ENCODE measurements at places on chromosomes 3 and 15. TPM values are rescaled to one million over a fixed set of nuclear protein-coding genes. Genes with fewer than 3 reads are reported as not detected.

ISLR2 gene
- 1.7 TPM for total RNA-seq

VWA5B2 gene
- total RNA-seq = 0.40 TPM

GATA2 gene
- 2.6 TPM for total RNA-seq

GOLGA8J gene
- 0.13 TPM for total RNA-seq

SV2B gene
- total RNA-seq = 0.56 TPM

SMCO1 gene
- total RNA-seq = not detected

GOLGA6L4 gene
- 2.8 TPM for total RNA-seq

SLC38A3 gene
- total RNA-seq = 22.6 TPM

COLQ gene
- 0.27 TPM for total RNA-seq

FAM227B gene
- total RNA-seq = 6.1 TPM

ANKRD34C gene
- not detected for total RNA-seq

ROPN1 gene
- not detected for total RNA-seq

RAB8B gene
- total RNA-seq = 40.5 TPM

GRCh38 chr3:129121016-129121791 is 400 bp downstream of the RAB43 start:
- H3K27ac ChIP-seq = peak overlapping the region; percentile 87
- H3K4me3 ChIP-seq = peak overlapping the region; percentile 63
- no peaks in the 10 kb centered on the region for H3K36me3 ChIP-seq
- H3K4me1 ChIP-seq = peaks cover 40% of the 10 kb centered on the region
- DNase-seq = peak; percentile 46
- H3K27me3 ChIP-seq = no peaks in the 10 kb centered on the region

DNA sequence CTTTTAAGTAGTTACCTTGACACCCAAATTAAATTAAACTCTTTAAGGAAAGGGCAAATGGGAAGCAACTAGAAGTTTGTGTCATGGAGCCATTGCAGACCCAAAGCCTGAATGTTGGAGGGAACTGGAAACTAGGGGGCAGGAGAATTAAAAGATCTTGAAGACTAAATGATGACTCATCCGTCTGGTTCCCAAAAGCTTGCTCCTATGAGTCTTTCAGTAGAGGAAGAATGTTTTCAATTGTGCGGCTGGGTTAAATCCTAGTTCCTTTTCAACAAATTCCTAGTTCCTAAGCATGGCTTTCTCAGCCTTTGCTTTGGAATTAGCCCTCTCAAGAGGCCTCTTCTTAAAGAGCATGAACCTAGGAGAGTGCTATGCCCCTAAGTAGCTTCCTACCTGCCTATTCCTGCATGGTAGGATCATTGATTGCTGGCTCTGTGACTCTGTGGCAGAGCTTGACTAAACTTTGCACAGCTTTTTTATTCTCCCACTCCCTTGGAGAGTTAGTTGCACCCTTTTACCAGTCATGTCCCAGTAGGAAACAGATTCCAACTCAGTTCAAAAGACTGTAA is 17.7 kb downstream of the CLEC3B start:
- H3K36me3 ChIP-seq = no peaks in the 10 kb centered on the region
- H3K4me1 ChIP-seq = no peaks in the 10 kb centered on the region
- H3K27ac ChIP-seq = no peak overlapping the region
- no peaks in the 10 kb centered on the region for H3K27me3 ChIP-seq

DNA sequence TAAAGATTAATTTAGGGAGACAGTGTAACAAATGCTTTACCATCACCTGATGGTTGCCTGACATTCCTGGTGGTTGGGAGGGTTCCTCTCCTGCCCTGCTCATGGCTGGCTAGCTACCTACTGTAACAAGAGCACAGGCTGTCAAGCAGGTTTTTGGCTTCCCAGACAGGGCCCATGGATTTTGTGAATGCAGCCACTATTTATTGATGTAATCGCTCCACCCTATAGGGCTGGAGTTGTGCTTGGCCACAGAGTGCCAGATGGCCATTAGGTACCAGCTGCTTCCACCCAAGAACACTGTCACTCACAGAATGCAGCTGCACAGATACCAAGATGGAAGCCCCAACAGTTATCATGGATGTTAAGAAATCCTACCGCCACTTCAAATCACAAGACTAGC is 31.0 kb upstream of the KLHL25 start:
- no peak for DNase-seq
- H3K27ac ChIP-seq = no peak overlapping the region
- H3K36me3 ChIP-seq = no peaks in the 10 kb centered on the region
- no peak overlapping the region for H3K4me3 ChIP-seq
- no peaks in the 10 kb centered on the region for H3K4me1 ChIP-seq
- H3K27me3 ChIP-seq = no peaks in the 10 kb centered on the region

DNA sequence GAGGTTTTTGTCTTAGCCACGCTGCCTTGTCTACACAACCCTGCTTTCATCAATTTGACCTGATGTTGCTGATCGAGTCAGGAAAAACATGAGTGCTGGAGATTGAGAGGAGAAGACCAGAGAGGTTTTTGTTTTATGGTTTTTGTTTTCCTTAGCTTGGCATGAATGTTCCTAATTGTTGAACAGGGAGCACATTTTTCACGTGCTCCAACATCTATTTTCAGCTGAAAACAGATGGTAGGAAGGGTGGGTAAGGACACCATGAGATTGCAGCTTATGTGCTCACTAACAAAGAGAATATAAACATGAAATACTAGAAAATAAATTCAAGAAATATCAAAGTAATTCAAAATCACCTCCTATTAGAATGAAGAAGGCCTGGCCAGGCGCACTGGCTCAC is 79.9 kb upstream of the LMCD1 start:
- H3K4me3 ChIP-seq = no peak overlapping the region
- no peaks in the 10 kb centered on the region for H3K36me3 ChIP-seq
- DNase-seq = no peak
- H3K27me3 ChIP-seq = no peaks in the 10 kb centered on the region

GRCh38 chr3:16897254-16897926 is 12.6 kb downstream of the PLCL2 start:
- no peaks in the 10 kb centered on the region for H3K36me3 ChIP-seq
- H3K27me3 ChIP-seq = no peaks in the 10 kb centered on the region
- H3K27ac ChIP-seq = peak overlapping the region; percentile 63

DNA sequence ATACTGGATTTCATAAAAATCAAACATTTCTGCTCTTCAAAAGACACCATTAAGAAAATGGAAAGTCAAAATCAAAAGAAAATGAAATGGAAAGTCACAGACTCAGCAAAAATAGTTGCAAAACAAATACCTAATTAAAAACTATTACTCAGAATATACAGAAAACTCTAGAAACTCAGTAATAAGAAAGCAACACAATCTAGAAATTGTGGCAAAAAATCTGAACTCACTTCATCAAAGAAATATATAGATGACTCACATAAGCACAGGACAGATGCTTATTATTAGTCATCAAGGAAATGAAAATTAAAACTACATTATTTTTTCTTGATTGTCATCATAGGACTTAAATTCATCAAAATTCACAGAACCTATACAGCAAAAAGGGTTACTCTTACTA is 430.0 kb downstream of the SHQ1 start:
- H3K27ac ChIP-seq = no peak overlapping the region
- H3K36me3 ChIP-seq = no peaks in the 10 kb centered on the region
- H3K27me3 ChIP-seq = no peaks in the 10 kb centered on the region

- H3K36me3 ChIP-seq = no peaks in the 10 kb centered on the region
- H3K4me3 ChIP-seq = no peak overlapping the region
- peaks cover 33% of the 10 kb centered on the region for H3K4me1 ChIP-seq
- no peak for DNase-seq
- no peaks in the 10 kb centered on the region for H3K27me3 ChIP-seq
- peak overlapping the region; percentile 35 for H3K27ac ChIP-seq
Observed at GRCh38 chr15:98942431-98942830, 65.2 kb downstream of the PGPEP1L start.

DNA sequence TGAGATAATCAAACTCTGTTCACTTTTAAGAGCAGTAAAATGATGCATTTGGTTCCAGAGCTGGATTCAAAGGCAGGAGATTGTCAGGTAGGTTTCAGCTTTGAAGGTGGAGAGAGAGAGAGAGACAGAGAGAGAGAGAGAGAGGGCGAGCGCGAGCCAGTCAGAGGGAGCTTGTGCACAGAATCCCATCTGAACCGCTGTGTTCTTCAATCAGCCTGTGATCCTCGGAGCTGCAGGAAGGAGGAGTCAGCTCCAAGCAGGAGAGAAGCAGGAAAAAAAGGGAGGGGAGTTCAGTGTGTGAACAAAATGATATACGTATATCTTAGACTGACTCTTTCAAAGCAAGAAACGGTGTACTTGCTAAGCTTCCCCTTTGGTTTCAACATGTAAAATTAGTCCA is at the start of gene GPR149:
Gene GPR149, minus strand, starts transcription at position 177 of the 400 bp plus-strand sequence. CDS start 575 bp downstream, outside the sequence.
- DNase-seq = peak; percentile 60
- H3K36me3 ChIP-seq = no peaks in the 10 kb centered on the region
- peaks cover 64% of the 10 kb centered on the region for H3K27me3 ChIP-seq
- no peak within 1 kb of the TSS for H3K27ac ChIP-seq
- peak within 1 kb of the TSS; percentile 43 for H3K4me3 ChIP-seq
- peaks cover 24% of the 10 kb centered on the region for H3K4me1 ChIP-seq

- no peaks in the 10 kb centered on the region for H3K4me1 ChIP-seq
- no peak for DNase-seq
- no peaks in the 10 kb centered on the region for H3K27me3 ChIP-seq
- no peak overlapping the region for H3K4me3 ChIP-seq
- no peaks in the 10 kb centered on the region for H3K36me3 ChIP-seq
Observed at GRCh38 chr15:43868406-43868805, 41.6 kb downstream of the WDR76 start.

- H3K4me1 ChIP-seq = peaks cover 8% of the 10 kb centered on the region
- DNase-seq = no peak
- H3K36me3 ChIP-seq = no peaks in the 10 kb centered on the region
- no peaks in the 10 kb centered on the region for H3K27me3 ChIP-seq
Observed at GRCh38 chr3:56862352-56863062, 60.8 kb upstream of the ARHGEF3 start.

GRCh38 chr3:13280811-13281506 is 139.2 kb downstream of the NUP210 start:
- H3K4me3 ChIP-seq = no peak overlapping the region
- no peaks in the 10 kb centered on the region for H3K4me1 ChIP-seq
- peaks cover 40% of the 10 kb centered on the region for H3K27me3 ChIP-seq
- no peak overlapping the region for H3K27ac ChIP-seq

GRCh38 chr3:105316331-105316730 is 50.4 kb upstream of the ALCAM start:
- no peak overlapping the region for H3K27ac ChIP-seq
- no peaks in the 10 kb centered on the region for H3K27me3 ChIP-seq
- no peak overlapping the region for H3K4me3 ChIP-seq
- H3K36me3 ChIP-seq = no peaks in the 10 kb centered on the region

DNA sequence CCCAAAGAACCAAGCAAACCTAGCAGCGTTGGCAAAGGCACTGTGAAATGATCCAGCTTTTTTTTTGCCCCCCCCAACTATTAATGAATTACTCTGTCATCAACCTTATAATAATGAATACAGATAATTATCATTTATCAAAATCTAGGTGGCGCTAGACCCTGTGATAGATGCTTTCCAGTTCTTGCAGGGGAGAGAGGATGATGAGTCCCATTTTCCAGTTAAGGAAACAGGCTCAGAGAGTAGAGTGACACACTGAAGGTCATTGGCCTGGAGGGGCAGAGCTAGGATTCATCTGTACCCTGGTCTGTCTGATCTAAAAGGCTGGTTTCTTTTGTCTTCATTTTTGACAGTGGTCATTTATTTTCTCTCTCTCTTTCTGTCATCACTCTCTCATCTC is 5.0 kb downstream of the ACOX2 start:
- no peak for DNase-seq
- no peak overlapping the region for H3K4me3 ChIP-seq
- H3K27ac ChIP-seq = no peak overlapping the region

- H3K27me3 ChIP-seq = no peaks in the 10 kb centered on the region
- H3K4me1 ChIP-seq = no peaks in the 10 kb centered on the region
- H3K4me3 ChIP-seq = no peak overlapping the region
Observed at GRCh38 chr3:12025584-12025983, 21.4 kb downstream of the SYN2 start.

- H3K4me3 ChIP-seq = no peak overlapping the region
- H3K27ac ChIP-seq = no peak overlapping the region
- no peaks in the 10 kb centered on the region for H3K36me3 ChIP-seq
Observed at GRCh38 chr3:26004172-26004571, 214.3 kb downstream of the OXSM start.

- no peaks in the 10 kb centered on the region for H3K36me3 ChIP-seq
- no peaks in the 10 kb centered on the region for H3K27me3 ChIP-seq
- no peak overlapping the region for H3K27ac ChIP-seq
- DNase-seq = no peak
- H3K4me1 ChIP-seq = no peaks in the 10 kb centered on the region
- H3K4me3 ChIP-seq = no peak overlapping the region
Observed at GRCh38 chr3:169534439-169534838, 129.1 kb downstream of the MECOM start.

DNA sequence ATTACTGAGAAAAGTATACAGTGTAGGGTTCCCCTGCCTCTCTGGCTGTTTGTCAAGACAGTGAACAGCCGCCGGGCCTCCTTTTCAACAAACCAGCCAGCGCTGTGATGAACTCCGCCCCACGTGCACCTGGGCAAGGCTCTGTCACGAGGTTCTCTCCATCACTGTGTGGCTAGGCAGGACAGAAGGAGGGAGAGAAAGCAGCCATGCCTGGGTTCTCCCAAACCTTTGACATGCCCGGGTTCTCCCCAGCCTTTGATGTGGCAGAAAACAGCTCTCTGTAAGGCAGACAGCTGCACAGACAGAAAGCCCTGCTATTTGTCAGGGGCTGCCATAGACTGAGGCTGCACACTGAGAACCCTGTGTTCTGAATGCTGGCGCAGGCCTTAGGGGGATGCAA is 101.4 kb upstream of the TRPM1 start:
- no peaks in the 10 kb centered on the region for H3K4me1 ChIP-seq
- no peaks in the 10 kb centered on the region for H3K27me3 ChIP-seq
- no peak overlapping the region for H3K27ac ChIP-seq

DNA sequence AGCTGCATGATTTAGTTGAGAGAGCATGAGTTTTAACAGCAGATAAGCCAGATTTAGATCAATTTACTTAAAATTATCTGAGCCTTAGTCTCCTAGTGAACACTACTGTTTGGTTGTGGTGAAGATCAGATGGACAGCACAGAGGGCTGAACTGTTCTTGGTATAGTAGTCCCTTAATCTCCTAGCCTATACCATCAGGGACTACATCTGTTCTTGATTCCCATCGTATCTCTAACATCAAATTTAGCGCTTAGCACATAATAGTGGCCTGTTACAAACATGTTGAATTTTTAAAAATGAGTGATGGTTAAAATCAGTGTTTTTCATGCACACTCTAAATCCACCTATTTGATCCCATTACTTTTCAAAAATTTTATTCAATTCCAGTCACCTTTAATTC is 507.7 kb downstream of the GRM7 start:
- no peak overlapping the region for H3K27ac ChIP-seq
- H3K4me3 ChIP-seq = no peak overlapping the region
- no peaks in the 10 kb centered on the region for H3K4me1 ChIP-seq
- no peak for DNase-seq
- H3K27me3 ChIP-seq = no peaks in the 10 kb centered on the region
